ENCODE measurements at places on chromosomes 2 and 18.

DNA sequence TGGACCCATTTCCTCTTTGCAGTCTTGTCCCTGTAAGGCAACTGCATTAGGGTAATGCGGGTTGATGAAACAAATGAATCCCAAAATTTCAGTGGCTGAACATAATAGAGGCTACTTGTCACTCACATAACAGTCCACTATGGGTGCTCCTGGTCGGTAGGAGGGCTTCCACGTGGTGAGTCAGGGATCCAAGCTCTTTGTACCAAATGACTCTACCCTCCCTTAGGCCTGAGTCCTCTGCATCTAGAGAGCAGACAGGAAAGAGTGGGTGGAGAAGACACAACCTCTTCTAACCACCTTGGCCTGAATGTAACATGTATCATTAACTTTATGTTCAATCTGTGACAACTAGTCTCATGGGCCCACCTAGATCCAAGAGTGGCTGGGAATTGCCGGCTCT is 86.2 kb upstream of the HAAO start:
- no peak for DNase-seq

DNA sequence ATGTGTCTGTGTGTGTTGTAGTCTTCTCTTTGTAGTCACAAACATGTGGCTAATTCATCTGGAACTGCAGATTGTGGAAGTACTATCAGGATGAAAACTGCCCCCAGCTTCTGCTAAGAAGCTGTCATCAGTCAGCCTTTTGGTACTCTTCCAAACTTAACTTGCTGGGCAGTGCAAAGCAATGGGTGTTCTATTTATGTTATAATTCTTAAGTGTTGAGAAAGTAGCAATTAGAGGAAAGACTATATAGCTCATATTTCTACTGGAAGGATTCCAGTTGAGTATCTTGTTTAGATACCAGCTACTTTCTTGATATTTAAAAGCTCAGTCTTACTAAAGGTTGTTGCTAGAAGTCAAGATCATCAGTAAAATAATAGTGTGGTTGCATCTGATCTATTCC is 52.1 kb downstream of the SLC38A11 start:
- DNase-seq, result no peak

DNA sequence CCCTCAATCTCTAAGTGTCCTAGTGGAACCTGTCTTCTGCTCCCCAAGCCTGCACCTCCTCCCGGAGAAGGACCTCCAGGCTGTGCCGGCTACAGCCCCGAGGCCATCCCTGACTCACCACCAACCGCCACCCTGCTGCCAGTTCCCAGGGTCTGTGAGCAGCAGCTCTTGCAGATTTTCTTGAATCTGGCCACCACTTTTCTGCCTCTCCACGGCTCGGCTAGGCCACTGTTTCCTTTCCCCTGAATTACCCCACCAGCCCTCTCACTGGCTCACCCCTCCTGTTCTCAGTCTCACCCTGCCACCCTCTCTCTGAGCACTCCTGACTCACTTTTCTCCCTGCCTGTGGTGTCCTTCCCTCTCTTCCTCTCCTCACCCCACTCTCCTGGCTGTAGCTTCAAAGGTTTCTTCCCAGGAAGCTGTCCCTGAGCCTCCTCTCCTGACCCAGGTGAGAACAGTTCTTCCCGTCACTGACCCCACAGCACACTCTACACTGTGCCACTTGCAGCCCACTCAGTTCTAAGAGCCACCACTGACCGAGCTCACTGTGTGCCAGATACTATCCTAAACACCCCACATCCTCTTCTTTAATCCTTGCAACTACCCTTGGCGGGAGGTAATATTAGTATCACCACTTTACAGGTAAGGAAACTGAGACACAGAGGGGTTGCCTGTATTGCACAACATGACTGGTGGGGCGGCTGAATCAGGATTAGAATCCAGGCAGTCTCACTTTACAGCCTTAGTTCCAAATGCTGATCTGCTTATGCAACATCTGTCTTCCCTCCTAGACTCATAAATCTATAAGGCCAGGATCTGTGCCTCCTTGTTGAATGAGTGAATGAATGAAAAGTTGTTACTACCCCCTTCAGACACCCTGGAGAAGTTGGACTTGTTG is 111.6 kb downstream of the SMAD7 start:
- no peak for DNase-seq

DNA sequence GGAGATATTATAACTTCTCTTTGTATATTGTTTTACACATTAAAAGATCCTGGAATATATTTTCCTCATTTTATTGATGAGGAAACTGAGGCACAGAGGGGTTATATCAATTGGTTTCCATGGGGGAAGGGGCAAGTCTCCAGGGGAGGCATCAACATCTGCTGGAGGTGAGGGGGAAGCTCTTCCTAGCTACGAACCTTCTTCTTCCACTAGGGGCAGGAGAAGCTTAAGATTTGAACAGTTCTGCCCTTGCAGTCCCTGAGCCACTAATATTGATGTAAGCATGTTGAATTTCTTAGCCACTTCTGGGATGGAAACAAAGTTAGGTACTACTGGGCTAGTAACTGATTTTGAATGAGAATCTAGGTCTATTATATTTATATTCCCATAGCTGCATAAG is 140.1 kb upstream of the AQP4 start:
- peak; percentile 32 for DNase-seq

GRCh38 chr18:76348267-76349066 is 146.6 kb downstream of the ZNF516 start:
- no peak for DNase-seq

DNA sequence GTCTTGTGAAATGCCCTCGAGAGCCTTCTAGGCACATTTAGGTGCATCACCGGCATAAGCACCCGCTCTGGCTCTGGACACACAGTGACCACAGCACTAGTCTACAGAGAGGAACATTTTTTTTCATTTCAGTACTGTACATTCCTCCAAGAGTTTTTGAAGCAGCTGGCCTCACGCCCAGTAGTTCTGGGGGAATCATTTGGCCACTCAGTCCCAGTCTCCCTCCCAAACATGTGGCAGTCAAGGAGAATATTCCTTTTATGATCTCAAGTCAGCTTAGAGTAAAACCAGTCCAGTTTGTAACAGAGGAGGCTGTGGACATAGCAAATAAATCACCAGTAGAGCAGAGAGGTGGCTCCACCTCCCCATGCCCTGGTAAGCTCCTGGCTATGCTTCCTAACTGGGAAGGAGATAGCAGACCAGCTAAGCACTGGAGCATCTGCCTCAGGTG is 48.1 kb downstream of the KCNE4 start:
- no peak for DNase-seq

DNA sequence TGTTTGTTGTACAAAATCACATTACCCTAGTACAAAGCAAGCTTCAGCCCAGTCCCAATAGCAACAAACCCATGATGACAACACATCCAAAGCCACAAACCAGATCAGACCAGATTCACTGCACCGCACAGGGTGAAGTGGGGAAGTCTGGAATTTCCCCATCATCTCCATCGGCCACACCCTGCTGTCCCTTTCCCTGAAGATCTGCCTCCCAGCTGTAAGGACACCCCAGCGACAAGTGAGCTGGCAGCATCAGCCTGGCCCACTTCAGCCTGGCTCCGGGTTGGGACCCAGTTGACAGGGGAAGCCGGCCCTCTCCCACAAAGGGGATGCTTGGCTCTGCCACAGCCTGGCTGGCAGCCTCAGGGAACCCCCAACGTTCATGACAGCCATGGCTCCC is 207.6 kb downstream of the MGAT5 start:
- peak; percentile 31 for DNase-seq

- DNase-seq, result no peak
Observed at GRCh38 chr2:126852361-126852760, 46.3 kb upstream of the TEX51 start.

GRCh38 chr2:200592406-200593075 is 6.7 kb downstream of the AOX1 start:
- no peak for DNase-seq

GRCh38 chr18:68498185-68498584 is 216.7 kb downstream of the TMX3 start:
- no peak for DNase-seq

- no peak for DNase-seq
Observed at GRCh38 chr2:217095511-217096205, 235.8 kb upstream of the TNP1 start.

DNA sequence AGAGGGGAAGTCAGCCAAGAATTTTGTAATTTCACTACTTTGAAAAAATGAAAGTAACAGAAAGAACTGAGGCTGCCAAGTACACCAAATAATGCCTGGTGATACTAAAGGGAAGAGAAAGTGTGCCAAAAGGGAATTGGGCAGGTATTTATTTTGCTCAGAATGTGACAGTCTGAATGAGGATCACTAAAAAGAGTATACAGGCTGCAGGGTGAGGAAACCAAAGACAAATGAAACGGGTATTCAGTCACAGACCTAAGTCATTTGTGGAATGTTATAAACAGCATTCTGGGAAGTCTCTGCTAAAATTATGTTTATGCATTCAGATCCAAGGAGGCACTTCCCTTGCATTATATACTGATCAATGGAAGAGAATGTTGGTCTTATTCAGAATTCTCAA is 418.6 kb upstream of the SLC39A10 start:
- DNase-seq, result no peak

GRCh38 chr2:235255693-235256092 is 238.2 kb upstream of the AGAP1 start:
- DNase-seq, result no peak

- no peak for DNase-seq
Observed at GRCh38 chr2:217282531-217282930, 422.7 kb upstream of the TNP1 start.

DNA sequence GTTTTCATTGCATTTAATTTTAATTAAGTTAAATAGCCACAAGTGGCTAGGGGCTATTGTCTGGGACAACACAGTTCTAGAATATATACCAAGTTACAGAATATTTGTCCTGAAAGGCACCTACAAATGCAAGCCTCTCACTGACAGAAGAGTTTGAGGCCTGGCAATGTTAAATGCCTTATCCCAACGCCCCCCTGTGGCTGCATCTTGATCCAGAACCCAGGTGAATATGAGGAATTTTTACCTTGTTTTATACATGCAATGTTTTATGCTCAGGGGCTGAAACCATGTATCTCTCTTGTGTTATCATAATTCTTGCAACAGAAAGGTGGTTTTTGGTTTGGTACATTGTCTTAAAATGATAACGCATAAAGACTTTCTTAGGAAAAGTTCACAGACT is 71.8 kb upstream of the SEC11C start:
- peak; percentile 44 for DNase-seq

- peak; percentile 80 for DNase-seq
Observed at GRCh38 chr2:64404002-64404731, 49.8 kb upstream of the LGALSL start.

GRCh38 chr2:188675391-188676009 is 298.7 kb upstream of the COL3A1 start:
- DNase-seq, result no peak

DNA sequence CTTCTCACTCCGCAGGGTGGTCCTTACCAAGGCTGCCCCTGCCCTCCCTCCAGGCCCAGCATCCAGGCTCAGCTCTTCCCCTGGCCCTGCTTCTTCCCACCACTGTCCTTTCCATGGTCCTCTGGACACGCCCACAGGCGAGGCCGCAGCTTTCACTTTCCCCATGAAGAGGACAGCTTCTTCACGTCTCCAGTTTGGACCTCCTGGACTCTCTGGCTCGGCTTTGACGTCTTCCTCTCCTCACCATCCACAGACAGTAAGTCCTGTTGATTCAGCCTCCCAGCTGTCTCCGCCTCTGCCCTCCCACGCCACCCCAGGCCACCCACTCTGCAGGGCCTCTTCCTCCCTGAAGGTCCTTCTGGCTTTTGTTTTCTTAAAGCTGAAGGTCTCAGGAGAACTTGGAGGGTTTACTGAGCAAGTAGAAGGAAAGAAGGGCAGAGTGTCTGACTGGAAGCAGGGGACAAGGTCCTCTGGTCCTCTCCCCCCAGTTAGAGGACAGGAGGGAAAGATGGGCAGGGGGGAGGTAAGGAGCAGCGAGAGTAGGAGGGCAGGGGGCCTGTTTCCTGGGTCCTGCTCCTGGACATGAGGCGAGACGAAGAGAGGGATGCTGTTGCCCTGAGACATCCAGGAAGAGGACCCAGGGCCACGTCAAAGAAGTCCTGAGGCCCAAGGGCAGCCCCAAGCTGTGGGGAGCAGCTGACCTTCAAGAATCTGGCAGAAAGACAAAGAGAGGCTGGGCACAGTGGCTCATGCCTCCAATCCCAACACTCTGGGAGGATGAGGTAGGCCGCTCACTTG is 24.7 kb upstream of the NMUR1 start:
- no peak for DNase-seq

GRCh38 chr2:54586062-54586461 is 129.9 kb downstream of the SPTBN1 start:
- no peak for DNase-seq

- no peak for DNase-seq
Observed at GRCh38 chr18:67646890-67647289, 130.4 kb upstream of the DSEL start.

DNA sequence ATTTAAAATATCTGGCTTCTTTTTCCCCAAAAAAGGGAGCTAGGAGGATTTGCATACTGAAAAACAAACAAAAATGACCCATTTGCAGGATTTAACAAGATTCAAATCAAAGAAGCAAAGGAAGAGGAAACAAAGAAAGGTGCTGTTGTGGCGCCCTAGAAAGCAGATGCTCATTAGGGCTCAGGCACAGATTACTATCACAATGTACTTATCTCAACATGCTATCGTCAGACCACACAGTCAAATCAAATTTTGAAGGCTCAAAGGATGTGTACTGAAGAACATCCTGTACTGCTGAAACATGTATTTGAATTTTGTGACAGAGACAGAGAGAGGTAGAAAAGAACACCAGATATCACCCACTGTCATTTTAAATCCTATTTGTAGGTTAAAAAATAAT is 10.9 kb downstream of the RBMS1 start:
- DNase-seq, result no peak

GRCh38 chr18:23819001-23819400 is 129.7 kb downstream of the LAMA3 start:
- no peak for DNase-seq

DNA sequence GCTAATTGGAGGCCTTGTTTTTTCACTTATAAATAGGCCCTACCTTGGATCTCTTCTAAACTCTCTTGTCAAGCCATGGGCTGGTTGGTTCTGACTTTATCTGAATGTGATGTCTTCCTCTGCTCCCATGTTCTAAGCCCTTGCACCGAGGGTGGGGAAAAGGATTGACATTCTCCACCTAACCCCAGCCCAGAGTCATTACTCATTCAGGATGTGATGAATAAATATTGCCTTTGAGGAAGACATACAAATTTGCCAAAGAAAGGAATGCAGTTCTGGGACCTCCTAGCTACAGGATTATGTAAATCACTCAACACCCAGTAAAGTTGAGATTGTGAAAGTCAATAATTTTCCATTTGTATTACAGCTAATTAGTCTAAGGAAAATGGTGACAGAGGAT is 142.1 kb upstream of the LYPD6 start:
- DNase-seq, result no peak

Data from H7 (cell line).